Stimulated activated CD8-positive, alpha-beta memory T cell treated with anti-CD3 and anti-CD28 coated beads, Interleukin-4, amount 100 ng/mL, for 1 hour (primary cell): ENCODE measurements at places on chromosomes 12 and 14.

DNA sequence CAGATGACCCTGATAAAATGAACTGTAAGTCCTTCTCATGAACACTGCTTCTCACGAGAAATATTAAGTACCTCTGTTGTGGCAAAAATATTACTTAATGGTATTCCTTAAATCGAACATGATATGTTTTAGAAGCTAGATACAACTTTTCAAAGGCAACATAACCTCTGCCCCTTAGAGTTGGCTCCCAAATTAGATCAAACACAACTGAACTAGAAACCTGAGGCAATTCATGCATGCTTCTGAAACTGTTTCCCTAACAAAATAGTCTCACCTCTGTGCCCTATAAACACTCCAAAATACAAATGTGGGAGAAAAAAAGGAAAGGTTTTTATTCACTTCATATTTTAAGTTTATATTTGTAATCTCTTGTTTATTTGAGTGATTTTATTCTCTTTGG, 121.6 kb downstream of the SLC16A7 start:
- DNase-seq = no peak

- DNase-seq = no peak
Observed at GRCh38 chr14:92500491-92500941, 13.1 kb upstream of the RIN3 start.

DNA sequence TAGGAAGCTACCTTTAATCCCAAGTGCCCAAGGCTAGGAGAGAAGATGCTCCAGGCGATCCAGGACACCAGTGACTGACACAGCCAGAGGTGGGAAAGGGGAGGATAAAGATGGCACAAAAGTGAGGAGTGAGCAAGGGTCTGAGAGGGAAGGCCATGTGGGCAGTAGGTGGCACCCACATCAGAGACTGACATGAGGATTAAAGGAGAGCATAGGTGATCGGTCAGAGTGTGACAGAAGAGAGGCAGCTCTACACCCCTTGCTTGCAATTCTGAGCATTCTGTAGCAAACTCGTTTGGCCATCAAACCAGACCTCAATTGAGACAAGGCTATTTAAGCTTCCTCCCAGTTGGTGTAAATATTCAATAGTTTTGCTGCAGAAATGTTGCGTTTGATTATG, 724 bp upstream of the CD27 start:
- DNase-seq = no peak

- DNase-seq = no peak
Observed at GRCh38 chr14:99251721-99252120, 20.3 kb downstream of the BCL11B start.

- no peak for DNase-seq
Observed at GRCh38 chr14:77458249-77458950, 507 bp downstream of the AHSA1 start.
